Germinal center (tissue), 1 donor: ENCODE measurements at places on chromosomes 12 and 14.

DNA sequence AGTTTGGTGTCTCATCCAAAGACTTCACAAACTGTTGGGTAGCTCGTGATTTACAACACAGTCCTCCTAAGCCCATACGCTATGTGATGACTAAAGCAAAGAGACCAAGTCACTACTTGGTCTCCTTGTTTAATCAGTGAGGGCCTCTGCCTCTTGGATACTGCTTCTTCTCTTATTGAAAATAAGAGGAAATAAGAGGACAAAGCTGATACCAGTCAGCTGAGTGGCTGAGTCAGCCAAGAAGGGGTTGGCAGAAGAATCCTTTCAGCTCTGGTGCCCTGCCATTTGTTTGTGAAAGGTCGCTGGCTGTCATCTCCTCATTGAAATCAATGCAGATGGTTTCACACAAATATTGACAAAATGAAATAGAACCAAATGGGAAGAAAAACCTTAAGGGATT, 67.5 kb upstream of the SLC35F4 start:
- DNase-seq, result no peak

- no peak for DNase-seq
These were observed 279.9 kb upstream of the SYT1 start for GRCh38 chr12:78584695-78585094.

GRCh38 chr12:107007411-107007810, 20.5 kb upstream of the MTERF2 start:
- no peak for DNase-seq

DNA sequence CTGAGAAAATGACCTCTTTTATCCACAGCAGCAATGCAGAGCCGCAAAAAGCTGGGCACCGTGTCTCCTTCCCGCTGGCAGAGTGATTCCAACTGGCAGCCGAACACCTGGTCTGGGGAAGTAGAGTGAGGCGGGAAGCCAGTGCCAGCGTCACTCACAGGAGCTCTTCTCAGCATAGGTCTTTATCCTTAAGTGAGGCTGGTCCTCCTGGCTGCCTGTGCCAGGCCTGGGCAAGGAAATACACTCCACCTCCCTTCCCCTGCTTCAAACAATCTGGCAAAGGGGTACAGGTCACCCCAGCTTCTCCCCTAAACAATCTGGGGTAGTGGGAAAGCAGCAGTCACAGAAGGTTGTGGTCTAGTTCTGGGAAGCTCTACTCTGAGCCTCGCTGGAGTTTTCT, 4.8 kb downstream of the ARHGAP9 start:
- no peak for DNase-seq

DNA sequence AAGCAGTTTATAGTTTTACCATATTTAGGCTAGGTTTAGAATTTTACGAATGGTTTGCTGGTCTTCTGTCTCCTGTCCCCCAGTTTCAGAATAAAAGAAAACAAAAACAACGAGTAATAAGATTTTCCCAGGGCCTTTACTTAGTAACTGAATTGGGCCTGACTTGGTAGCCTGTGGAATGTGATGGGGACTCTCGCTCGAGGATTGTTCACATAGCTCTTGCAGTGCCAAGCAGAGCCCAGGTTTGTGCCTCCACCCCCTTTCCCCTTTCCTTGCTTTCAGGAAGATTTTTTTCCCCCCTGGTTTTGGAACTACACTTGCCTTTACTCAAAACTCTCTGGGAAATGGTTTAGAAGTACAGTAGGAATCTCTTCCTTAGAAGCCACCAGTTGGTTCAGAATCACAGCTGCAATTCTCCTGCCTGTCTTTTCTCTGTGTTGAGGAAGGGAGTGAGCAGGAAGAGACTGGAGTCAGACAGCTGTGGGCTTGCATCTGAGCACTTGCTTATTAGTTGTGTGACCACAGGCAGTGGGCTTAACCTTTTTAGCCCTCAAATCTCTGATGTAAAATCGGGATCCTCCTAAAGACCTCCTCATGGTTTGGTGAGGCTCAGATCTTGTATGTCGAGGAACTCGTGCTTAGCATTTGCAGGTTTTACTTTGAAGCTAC, 501.2 kb downstream of the PCNX1 start:
- no peak for DNase-seq

DNA sequence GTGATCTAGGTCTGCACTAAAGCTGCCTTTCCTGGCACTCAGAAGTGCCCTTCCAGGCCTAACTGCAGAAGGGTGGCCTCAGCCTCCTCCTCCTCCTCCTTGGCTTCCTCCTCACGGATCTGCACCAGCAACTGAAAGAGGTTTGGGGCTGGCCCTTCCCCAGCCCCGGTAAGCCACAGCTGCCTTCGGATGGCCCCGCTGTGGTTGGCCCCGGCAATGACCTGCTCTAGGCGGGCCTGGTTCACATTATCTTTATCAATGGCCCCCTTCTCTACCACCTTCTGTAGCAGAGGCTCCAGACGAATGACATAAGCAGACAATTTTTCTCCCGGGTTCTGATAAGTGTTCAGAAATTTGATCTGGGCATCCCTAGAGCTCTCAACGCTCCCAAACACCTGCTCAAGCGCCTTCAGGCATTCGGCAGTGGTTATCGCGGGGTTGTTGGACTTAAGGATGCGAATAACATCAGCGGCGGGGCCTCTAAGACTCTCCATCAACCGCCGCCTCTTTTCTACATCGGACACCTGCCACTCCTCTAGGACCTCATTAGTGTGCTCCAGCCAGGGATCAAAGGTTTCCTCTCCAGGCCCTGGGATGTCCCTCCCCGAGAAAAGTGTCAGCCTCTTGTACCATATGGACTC, 1.5 kb downstream of the PNMA1 start:
- no peak for DNase-seq

DNA sequence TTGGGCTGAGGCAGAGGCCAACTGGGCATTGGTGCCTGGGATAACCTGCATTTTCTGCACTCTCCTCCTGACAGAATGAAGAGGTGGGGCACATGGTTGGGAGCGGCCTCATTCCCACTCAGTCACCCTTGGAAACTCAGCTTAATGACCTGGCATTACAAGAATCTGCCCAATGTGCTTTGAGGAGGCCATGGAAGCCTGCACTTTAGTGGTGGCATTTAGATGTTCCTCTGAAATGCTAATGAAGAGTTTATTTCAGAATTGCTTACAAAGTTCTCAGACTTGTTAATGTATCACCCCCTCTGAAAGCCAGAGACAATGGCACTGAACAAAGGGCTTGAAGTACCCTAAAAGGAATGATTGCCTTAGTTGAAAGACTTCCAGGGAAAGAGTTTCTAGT, 71.4 kb upstream of the PARP11 start:
- no peak for DNase-seq

GRCh38 chr12:64656429-64656828, 46.1 kb downstream of the RASSF3 start:
- DNase-seq, result no peak

DNA sequence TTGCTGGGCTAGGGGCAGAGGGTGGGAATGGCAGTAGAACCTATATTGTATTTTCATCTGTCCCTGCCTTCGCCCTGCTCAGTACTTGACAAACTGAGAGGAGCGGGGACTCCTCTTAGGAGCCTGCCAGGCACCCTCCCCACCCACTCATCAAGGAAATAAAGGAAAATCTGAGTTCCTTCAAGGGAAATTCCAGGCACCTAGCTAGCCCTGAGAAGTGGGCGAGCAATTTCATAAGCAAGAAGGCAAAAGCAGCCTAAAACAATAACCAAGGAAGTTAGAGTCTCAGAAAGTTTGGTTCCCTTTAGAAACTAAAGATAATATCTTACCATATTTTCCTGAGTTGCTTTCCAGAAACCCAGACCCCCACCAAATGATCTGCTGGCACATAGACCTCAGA, 10.6 kb upstream of the PLEKHD1 start:
- no peak for DNase-seq

DNA sequence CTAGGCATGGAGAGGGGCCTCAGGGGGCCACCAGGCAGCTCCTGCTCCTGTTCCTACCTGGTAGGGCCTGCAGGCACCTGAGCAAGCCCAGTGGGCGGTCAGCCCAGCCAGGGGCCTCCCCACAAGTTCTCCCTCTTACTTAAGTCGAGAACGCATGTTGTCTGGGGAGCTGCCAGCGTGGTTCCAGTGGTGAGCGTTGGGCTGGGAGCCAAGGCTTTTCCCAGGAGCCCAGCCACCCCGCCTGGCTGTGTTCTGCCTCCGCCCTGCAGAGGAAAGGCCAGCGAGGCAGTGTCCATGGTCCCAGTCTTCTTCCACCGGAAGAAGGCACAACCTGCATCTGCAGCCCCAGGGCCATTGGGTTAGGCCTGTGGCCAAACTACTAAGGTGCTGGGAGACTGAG, 1.4 kb downstream of the C14orf180 start:
- DNase-seq, result no peak

DNA sequence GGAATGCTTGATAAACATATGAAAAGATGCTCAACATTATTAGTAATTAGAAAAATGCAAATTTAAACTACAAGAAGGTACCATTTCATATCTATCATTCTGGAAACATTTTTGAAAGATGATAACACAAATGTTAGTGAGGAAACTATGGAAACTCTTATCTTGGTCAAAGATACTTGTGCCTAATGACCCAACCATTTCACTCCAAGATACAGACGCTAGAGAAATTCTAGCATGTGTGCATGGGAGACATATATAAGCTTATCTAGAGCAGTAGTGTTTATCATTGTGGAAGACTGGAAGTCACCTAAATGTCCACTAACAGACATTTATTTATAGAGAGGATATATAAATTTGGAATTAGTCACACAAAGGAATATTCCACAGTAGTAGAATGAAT, 143.1 kb upstream of the HMGA2 start:
- DNase-seq, result no peak

- DNase-seq, result no peak
These were observed 6.1 kb downstream of the METTL3 start for GRCh38 chr14:21505012-21505553.
